Natural killer cell (primary cell): ENCODE measurements at places on chromosomes 7 and 10. TPM values are rescaled to one million over a fixed set of nuclear protein-coding genes. Genes with fewer than 3 reads are reported as not detected.

DNA sequence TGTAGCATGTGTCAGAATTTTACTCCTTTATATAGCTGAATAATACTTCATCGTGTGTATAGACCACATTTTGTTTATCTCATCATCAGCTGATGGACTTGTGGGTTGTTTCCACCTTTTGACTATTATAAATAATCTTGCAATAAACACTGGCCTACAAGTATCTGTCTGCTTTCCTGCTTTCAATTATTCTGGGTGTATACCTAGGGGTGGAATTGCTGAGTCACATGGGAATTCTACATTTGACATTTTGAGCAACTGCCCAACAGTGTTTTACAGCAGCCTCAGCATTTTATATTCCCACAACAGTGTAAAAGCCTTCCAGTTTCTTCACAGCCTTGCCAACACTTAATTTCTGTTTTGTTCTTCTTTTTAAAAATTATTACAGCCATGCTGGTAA, 200.3 kb upstream of the PRSS1 start:
- no peaks in the 10 kb centered on the region for H3K4me1 ChIP-seq
- DNase-seq: no peak
- H3K27ac ChIP-seq: no peak overlapping the region
- H3K36me3 ChIP-seq: no peaks in the 10 kb centered on the region

GRCh38 chr10:44193166-44193565, 191.7 kb downstream of the CXCL12 start:
- no peak overlapping the region for H3K27ac ChIP-seq
- H3K4me1 ChIP-seq: no peaks in the 10 kb centered on the region
- H3K27me3 ChIP-seq: no peaks in the 10 kb centered on the region
- no peaks in the 10 kb centered on the region for H3K36me3 ChIP-seq
- DNase-seq: no peak

Gene ITIH5
- not detected for total RNA-seq

GRCh38 chr7:74002474-74003017, 25.4 kb upstream of the ELN start:
- no peaks in the 10 kb centered on the region for H3K27me3 ChIP-seq
- peak; percentile 44 for DNase-seq
- no peaks in the 10 kb centered on the region for H3K36me3 ChIP-seq
- H3K4me3 ChIP-seq: no peak overlapping the region
- H3K27ac ChIP-seq: peak overlapping the region; percentile 68
- H3K4me1 ChIP-seq: peaks cover 20% of the 10 kb centered on the region

Gene MRPL32
- total RNA-seq: 36.9 TPM

DNA sequence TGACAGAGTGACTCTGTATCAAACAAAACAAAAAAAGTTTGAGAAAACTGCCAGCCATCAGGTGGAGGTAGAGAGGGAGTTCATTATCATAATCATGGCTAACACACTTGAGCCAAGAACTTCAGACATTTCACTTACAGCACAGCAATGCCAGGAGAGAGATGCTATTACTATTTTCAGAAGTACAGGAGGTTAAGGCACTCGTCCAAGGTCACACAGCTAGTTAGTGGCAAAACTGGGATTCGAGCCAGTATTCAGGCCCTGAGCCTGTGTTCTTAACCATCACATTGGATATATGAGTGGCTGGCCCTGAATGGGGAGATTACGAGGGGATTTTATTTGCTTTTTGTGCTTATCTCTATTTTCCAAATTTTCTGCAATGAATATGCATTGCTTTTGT, 24.8 kb upstream of the UNC5B start:
- no peak for DNase-seq
- no peaks in the 10 kb centered on the region for H3K27me3 ChIP-seq
- H3K4me1 ChIP-seq: no peaks in the 10 kb centered on the region
- H3K36me3 ChIP-seq: no peaks in the 10 kb centered on the region

GRCh38 chr10:97336446-97336845, 1.9 kb upstream of the FRAT2 start:
- no peak overlapping the region for H3K4me3 ChIP-seq
- DNase-seq: no peak
- H3K36me3 ChIP-seq: no peaks in the 10 kb centered on the region

DNA sequence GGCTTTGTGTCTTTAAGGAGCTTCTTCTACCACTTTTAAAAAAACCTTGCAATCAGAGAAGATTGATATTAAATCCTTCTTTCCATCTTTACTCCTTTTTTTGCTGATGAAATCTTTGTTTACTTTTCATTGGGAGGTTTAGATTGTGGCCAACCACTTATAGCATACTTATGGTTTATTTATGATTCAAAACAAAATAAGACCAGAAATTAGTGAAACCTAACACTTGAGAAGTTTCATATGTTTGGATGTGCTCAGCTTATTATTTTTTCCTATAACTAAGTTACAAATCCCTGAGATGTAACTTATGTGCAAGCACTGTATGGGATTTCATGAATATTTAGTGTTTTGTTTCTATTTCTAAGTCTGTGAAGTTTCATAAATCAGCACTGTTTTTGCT, 13.5 kb upstream of the PRPS1L1 start:
- DNase-seq: no peak
- H3K4me3 ChIP-seq: no peak overlapping the region
